Activated naive CD4-positive, alpha-beta T cell (primary cell): ENCODE measurements at places on chromosomes 6 and 20.

- no peak for DNase-seq
These were observed 91.4 kb downstream of the PRKN start for GRCh38 chr6:162636167-162636566.

- no peak for DNase-seq
These were observed 35.6 kb downstream of the UTRN start for GRCh38 chr6:144320741-144321140.

- no peak for DNase-seq
These were observed 31.8 kb upstream of the HBS1L start for GRCh38 chr6:135086414-135086764.

DNA sequence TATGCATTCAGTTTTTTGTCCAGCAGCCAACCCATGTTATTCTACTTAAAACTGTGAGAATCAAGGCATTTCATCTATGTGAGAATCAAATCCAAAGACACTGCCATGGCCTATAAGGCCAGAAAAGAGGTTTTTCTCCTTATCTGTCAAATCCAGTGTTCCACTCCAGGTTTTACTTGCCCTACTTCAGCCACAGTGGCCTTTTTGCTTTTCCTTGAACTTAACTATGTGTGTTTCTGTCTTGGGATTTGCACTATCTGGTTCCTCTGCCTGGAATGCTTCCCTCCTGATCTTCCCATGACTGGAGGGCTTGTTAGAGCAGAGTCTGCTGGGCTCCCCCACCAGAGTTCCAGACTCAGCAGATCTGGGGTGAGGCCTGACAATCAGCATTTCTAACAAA, 113.1 kb upstream of the DOK5 start:
- DNase-seq = no peak

- DNase-seq = no peak
These were observed 92.5 kb upstream of the AKAP12 start for GRCh38 chr6:151147118-151147832.

GRCh38 chr6:38161754-38162492, 342.4 kb downstream of the ZFAND3 start:
- DNase-seq = no peak

- no peak for DNase-seq
These were observed 47.5 kb downstream of the PHIP start for GRCh38 chr6:79030511-79030910.

DNA sequence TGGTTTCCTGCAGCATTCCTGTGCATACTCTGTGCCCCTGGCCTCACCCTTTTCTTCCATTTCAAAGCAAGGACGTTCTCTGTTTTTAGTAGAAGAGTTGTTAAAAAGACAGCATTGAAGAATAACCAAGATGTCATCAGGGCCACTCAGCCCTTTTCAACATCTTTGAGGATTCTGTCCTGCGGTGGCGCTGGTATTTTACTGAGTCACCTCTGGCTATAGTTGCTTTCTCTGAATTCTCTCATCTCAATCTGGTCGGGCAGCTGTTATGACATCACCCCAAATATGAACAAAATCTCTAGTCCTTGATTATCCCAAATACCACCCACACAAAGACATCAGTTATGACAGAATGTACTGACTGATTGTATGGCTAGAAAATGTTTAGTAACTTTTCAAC, 204.2 kb downstream of the GRIK2 start:
- DNase-seq = no peak

GRCh38 chr6:52376763-52377162, 14.8 kb downstream of the PAQR8 start:
- no peak for DNase-seq

DNA sequence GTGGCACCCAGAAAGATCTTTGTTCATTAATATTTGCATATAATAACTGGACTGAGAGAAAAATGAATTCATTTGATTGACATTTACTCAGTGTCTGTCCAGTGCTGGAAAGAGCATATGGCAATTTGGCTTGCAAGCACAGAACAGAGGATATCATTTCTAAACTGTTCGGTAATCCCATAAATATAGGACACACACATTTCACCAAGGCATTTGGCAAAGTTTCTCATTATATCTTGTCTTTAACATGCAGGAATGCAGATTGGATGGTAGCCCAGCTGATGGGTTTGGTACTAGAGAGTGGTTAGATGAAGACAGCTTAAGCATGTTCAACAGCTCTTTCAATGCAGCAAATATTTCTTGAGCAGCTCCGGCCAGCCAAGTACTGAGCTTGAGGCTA, 259.2 kb downstream of the PRKN start:
- no peak for DNase-seq

- DNase-seq = no peak
These were observed 39.7 kb upstream of the PRND start for GRCh38 chr20:4681991-4682401.

- DNase-seq = no peak
These were observed 24.6 kb downstream of the TRAM2 start for GRCh38 chr6:52552278-52552643.

DNA sequence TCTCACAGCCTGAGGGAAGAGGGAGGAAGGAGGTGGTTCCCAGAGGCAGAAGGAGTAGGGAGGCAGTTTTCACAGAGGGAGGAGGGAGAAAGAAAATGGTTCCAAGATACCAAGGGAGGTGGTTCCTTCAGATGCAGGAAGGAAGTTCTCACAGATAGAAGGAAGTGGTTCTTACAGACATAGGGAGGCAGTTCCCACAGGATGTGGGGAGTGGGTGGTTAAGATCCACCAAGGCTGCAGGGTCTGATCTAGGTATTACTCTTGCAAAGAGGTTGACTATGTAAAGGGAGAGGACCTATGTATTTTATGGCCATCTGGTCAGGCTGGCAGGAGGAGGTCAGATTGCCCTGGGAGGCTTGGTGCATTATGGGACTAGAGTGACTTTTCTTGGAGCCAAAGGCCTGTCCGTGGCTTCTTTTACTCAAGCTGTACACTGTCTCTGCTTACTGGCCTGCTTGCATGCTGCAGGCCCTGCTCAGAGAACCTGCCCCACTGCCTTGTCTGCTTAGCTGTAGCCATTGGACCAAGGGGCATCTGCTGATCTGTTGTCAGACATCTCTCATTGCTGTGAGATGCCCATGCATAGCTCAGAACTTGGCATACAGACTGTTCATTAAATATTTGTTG, 283.7 kb downstream of the DHX35 start:
- no peak for DNase-seq

GRCh38 chr6:47310131-47310480, 401 bp upstream of the TNFRSF21 start:
- no peak for DNase-seq

DNA sequence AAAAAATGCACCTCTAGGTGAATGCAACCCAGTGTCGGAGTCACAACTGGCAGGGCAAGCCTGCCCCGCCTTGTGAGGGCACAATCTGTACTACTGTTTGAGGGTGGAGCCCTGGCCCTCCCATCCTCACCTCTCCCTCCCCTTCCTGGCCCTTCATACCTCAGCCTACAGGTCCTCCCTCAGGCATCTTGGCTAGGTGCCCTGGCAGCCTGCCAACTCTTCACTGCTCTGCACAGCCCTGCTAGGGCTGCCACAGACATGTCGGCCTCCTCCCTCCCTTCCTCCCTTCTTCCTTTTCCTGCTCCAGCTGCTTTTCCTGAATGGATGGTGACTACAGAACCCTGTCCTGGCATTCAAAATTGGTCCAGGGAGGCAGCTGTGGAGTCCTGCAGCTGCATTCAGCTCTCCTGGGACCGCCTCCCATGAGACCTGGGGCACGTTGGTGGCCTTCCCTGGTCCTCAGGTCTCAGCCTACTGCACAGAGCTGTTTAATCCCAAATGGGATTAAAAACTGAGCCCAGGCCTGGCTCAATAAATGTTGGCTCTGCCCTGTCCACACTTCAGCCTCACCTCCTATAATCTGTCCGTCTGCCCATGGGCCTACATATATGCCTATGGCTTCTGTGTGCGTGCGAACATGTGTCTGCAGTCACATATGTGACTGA, 52.7 kb downstream of the CDH22 start:
- DNase-seq = no peak

DNA sequence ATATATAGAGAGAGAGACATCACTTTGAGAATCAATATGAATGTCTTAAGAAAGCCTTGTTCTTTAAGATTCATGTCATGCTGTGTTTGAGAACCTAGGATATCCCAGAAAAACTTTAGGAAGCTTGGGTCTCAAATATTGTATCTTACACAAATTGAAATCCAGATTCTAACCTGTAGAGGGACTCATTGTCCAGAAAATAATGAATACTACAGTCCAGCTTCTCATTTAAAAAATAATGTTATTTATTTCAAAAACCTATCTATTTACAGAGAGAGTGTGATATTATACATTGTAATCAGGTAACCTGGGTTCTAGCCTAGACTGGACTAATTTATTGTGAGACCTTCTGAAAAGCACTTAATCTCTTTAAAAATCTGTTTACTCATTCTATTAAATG, 4.2 kb downstream of the RFX6 start:
- DNase-seq = no peak

- DNase-seq = no peak
These were observed 80.0 kb upstream of the EYA2 start for GRCh38 chr20:46814366-46815232.

GRCh38 chr6:113500221-113500620, 356.9 kb upstream of the MARCKS start:
- DNase-seq = no peak

DNA sequence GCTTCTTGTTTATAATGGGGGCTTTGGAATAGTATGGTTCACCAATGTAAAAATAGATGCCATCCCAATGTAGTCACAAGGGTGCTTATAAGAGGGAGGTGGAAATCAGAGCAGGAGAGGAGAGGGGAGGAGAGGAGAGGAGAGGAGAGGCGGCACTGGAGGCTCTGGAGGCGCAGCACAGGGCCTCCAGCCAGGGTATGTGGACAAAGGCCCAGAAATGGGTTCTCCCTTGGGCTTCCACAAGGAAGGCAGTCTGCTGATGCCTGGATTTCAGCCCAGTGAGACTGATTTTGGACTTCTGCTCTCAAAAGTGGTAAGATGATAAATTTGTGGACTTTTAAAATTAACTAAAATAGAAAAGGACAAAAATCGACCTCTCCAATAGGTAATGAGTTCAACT, 116.8 kb downstream of the RNASET2 start:
- DNase-seq = no peak

DNA sequence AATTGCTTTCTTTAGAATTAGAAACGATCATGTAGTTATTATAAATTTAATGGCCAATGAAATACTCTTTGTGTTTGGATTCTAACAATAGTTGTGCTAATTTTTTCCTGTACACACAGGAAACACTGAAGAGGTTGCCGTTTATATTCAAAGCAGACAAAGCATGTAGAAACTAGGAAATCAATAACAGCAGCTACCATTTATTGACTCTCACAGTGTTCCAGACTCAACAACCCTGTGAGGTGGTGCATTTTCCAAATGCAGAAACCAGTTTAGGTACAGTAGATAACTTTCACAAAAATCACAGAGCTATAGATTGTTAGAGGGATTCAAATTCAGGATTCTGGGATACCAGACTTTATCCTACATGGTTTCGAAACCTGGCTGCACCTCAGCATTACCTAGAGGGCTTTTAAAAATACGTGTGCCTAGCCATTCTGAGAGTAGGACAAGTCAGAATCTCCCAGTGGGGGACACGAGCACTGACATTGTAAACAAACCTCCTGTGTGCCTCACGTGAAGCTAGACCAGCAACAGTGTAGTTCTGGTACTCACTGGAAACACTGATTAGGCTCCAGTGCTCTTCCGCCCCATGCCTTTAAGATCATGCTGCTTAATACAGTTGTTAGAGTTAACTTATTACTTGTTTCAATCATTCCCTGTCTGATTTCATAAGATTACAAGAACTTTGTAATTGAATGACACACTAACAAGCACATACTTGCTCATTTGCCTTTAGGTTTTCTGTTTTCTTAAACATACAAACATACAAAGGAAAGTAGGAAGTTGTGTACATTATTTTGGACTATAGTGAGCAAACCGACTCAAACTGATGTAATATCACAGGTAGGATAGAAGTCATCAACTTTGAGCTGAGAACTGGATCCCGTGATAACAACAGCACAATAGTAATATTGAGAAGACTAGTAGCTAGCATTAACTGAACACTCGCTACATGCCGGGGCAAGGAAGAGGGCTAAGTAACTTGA, 65.8 kb downstream of the MAP3K4 start:
- no peak for DNase-seq

DNA sequence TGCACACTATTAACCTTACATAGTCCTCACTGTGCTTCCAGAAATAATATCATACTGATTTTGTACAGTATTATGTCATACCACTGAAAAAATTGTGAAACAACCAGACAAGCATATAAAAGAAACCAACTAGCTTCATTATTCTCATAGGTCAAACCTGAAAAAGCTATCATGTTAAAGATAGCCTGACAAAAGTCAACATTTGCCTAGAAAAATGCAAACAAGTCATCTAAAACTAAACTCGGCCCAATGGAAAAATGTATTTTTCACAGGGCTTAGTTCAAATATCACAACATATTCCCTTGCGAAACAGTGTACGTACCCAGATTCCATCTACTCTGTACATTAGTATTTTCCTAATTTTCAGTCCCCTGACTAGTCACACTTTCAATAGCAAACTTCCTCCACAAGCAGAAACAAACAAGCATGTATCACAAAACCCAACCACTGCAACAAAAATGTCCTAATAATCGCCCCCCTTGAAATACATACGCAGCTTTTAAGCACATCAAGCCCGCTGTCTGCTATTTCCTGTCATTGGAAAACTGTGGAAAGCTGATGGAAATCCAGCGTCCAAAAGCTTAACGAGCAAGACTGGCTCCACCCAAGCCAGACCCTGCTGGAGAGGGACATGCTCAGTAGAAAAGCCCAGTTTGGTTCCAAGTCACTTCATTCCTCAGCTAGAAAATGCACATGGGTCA, 93.1 kb downstream of the EPB41L2 start:
- DNase-seq = no peak

- no peak for DNase-seq
These were observed 125.8 kb upstream of the CST7 start for GRCh38 chr20:24823176-24823784.

- no peak for DNase-seq
These were observed 56.0 kb downstream of the CLIC5 start for GRCh38 chr6:45959534-45960145.

- no peak for DNase-seq
These were observed 228.6 kb downstream of the ADGB start for GRCh38 chr6:146827216-146827928.

- DNase-seq = no peak
These were observed 84.8 kb downstream of the TRERF1 start for GRCh38 chr6:42366999-42367352.

GRCh38 chr20:5789827-5790226, 39.6 kb downstream of the SHLD1 start:
- DNase-seq = no peak

DNA sequence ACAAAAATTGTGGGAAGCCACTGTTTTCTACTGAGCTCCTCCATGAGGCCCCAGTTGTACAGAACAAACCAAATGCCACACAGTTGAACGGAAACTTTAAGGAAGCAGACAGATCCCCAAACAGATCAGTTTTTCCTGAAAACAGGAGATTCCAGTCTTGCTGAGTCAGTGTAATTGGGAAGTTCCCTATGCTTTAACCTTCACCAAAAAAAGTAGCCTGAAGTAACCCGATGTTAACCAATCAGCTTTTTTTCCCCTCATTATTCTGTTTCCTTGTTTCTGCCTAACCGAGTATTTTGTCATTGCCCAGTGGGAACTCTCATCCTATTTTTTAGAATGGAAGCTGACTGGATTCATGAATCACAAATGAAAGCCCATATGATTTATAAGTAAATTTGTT, 36.7 kb downstream of the MARCKS start:
- no peak for DNase-seq

GRCh38 chr6:41027799-41028560, 11.0 kb downstream of the UNC5CL start:
- peak; percentile 24 for DNase-seq

- DNase-seq = no peak
These were observed 13.0 kb upstream of the SNHG17 start for GRCh38 chr20:38447931-38448675.
